Heart right ventricle (tissue), 16 donors: ENCODE measurements at places on chromosomes 3 and 15. TPM values are rescaled to one million over a fixed set of nuclear protein-coding genes. Genes with fewer than 3 reads are reported as not detected.

Gene ACKR4
- 3.4 TPM for total RNA-seq

- peak; percentile 46 for DNase-seq
- H3K4me1 ChIP-seq = peaks cover 22% of the 10 kb centered on the region
- no peak overlapping the region for H3K4me3 ChIP-seq
- peak overlapping the region; percentile 78 for H3K27ac ChIP-seq
These were observed 68.8 kb downstream of the SCN5A start for GRCh38 chr3:38580450-38581382.

Gene CKMT1A
- total RNA-seq = 0.39 TPM

GRCh38 chr3:29065211-29065785 is 215.6 kb upstream of the RBMS3 start:
- H3K36me3 ChIP-seq = no peaks in the 10 kb centered on the region
- H3K27ac ChIP-seq = no peak overlapping the region
- H3K4me1 ChIP-seq = peaks cover 9% of the 10 kb centered on the region
- no peak overlapping the region for H3K4me3 ChIP-seq
- H3K27me3 ChIP-seq = no peaks in the 10 kb centered on the region

DNA sequence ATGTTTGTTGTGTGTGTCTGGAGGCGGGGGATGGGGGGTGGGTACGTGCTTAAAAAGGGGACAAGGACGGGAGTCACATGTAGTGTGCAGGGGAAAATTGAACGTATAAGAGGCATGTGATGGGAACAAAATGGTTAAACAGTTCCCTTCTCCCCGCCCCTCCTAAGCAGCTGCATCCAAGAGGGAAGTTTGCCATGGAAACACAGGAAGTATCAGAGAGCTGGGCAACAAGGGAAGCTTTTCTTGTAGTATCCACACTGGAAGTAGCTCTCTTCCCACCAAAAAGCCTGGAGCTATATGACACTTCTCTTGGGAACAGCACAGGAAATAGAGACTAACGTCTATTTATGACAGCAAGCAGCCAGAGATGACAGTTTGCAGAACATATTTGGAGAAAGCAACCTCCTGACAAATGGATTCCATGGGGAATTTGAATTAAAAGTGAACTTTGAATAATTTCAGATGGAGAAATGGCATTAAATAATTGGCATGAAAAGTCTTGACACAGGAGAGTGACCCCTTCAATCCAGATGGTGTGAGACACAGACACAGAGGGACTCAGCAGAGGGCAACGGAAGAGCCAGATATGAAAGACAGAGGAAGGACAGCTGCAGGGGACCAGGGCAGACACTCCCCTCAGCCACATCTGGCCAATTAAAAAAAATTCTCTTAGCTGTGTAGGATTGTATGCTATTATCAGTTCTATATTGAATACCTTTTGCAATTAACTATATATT is 294.2 kb upstream of the TBL1XR1 start:
- no peak overlapping the region for H3K27ac ChIP-seq
- H3K4me3 ChIP-seq = no peak overlapping the region
- peaks cover 17% of the 10 kb centered on the region for H3K4me1 ChIP-seq
- no peaks in the 10 kb centered on the region for H3K36me3 ChIP-seq

DNA sequence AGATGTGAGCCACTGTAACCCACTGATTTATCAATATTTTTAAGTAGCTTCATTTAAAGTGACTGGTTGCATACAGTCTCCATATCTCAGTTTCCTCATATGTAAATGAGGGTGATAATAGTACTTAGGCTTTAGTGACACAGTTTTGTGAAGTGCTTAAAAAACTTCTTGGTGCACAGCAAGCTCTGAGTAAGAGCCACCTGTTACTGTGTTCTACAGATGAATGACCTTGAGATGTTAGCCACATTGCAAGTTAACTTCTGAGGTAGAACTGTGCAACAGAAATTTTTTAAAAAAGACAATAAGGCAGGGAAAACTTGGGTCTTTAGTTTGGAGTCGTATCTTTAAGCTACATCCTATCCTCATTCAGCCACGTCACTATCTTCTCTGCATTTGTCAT is 43.1 kb downstream of the PCCB start:
- no peaks in the 10 kb centered on the region for H3K27me3 ChIP-seq
- H3K4me3 ChIP-seq = no peak overlapping the region
- no peaks in the 10 kb centered on the region for H3K36me3 ChIP-seq
- no peak for DNase-seq
- no peak overlapping the region for H3K27ac ChIP-seq

GRCh38 chr3:123291404-123291803 is 89.7 kb downstream of the SEC22A start:
- H3K27me3 ChIP-seq = no peaks in the 10 kb centered on the region
- no peaks in the 10 kb centered on the region for H3K36me3 ChIP-seq
- H3K4me1 ChIP-seq = no peaks in the 10 kb centered on the region
- no peak overlapping the region for H3K4me3 ChIP-seq
- H3K27ac ChIP-seq = no peak overlapping the region

DNA sequence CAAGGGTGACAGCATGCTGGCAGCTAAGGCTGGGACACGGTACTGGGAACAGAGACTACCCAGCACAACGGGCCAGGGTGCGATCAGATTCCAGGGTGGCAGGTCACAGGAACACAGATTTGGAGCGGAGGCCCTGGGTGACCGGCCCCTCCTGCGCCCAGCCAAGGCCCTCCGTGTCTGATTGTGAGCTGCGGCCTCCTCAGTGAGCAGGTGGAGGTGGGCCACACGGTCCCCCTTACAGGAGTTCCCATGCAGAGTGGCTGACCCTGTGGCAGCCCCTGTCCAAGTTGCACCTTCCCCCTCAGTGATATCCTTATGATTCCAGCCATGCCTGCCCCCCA is 28.9 kb upstream of the PARL start:
- H3K4me3 ChIP-seq = no peak overlapping the region
- H3K4me1 ChIP-seq = no peaks in the 10 kb centered on the region
- no peaks in the 10 kb centered on the region for H3K36me3 ChIP-seq
- no peak for DNase-seq

DNA sequence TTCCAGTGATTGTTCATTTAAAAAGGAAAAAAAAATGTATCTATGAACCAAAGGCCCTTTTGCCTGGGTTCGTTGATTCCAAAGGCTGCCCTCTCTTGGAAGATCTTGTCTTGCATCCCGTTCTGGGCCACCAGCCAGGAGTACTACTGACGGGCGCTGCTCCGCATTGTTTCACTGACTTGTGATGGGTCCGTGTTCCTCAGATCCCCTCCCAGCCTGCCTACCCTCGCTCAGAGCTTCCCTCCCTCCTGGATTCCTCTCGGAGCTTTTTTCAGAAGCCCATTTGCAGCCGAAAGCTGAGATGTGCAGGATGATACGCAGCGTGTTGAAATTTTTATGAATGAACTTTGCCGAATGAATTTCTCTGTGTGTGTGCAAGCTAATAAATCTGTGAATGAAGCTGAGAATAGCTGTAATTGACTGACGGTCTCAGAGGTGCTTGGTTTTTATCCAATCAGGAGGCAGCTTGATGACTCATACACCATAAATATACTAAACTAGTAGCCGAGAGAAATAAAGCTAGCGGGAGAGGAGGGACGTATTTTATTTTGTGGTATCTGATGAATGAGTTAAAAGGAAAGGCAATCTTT is at the start of gene SHC4:
Gene SHC4, minus strand, starts transcription at position 396 of the 590 bp plus-strand sequence. CDS start 904 bp downstream, outside the sequence.
- peak; percentile 61 for DNase-seq
- H3K4me3 ChIP-seq = peak within 1 kb of the TSS; percentile 59
- H3K4me1 ChIP-seq = peaks cover 18% of the 10 kb centered on the region
- no peak within 1 kb of the TSS for H3K27ac ChIP-seq
- no peaks in the 10 kb centered on the region for H3K36me3 ChIP-seq

Gene CD96
- 0.15 TPM for total RNA-seq

DNA sequence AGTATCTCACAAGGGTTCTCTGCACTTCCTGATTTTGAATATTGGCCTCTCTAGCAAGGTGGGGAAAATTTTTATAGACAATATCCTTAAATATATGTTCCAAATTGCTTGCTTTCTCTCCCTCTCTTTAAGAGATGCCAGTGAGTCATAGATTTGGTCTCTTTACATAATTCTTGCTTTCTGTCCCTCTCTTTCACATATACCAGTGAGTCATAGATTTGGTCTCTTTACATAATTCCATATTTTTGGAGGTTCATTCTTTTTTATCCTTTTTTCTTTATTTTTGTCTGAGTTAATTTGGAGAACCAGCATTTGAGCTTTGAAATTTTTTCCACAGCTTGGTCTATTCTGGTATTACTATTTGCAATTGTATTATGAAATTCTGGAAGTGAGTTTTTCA is 77.7 kb upstream of the NUDT16 start:
- no peaks in the 10 kb centered on the region for H3K4me1 ChIP-seq
- no peaks in the 10 kb centered on the region for H3K36me3 ChIP-seq
- no peak for DNase-seq
- H3K27me3 ChIP-seq = no peaks in the 10 kb centered on the region
